ENCODE measurements at places on chromosomes 7 and 10.

DNA sequence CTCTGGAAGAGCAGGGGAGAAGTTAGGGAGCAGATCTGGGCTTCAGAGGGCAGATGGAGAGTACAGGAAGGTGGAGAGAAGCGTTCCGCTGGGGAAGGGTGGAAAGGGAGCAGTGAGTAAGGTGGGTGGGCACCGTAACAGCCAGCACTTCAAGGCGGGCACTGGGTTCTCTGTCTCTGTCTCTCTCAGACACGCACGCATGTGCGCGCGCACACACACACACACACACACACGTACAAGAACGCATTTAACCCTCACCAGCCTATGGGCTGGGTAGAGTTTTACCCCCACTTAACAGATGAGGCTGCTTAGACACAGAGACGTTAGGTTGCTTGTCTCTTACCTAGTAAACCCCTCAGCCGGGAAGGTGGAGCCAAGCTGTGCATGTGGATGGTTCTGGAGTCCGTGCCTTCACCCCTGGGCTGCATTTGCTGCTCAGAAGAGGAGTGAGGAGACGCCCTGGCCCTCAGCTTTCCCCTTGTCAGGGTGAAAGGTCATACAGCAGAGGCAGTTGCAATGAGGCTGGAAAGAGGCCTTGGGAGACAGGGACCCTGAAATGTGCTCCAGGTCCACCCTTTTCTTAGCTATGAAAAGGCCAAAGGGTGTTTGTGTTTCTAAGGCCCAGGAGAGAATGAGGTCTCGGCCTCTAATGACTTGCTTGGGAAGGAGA, 16.0 kb downstream of the ADCYAP1R1 start:
- no peak for DNase-seq

GRCh38 chr7:110780712-110781111, 310.2 kb upstream of the LRRN3 start:
- DNase-seq = no peak

GRCh38 chr10:74994854-74995253, 116.6 kb upstream of the SAMD8 start:
- no peak for DNase-seq

GRCh38 chr7:29369909-29370488, 175.4 kb downstream of the CHN2 start:
- no peak for DNase-seq

GRCh38 chr10:69810675-69811397, 9.1 kb downstream of the COL13A1 start:
- DNase-seq = no peak

DNA sequence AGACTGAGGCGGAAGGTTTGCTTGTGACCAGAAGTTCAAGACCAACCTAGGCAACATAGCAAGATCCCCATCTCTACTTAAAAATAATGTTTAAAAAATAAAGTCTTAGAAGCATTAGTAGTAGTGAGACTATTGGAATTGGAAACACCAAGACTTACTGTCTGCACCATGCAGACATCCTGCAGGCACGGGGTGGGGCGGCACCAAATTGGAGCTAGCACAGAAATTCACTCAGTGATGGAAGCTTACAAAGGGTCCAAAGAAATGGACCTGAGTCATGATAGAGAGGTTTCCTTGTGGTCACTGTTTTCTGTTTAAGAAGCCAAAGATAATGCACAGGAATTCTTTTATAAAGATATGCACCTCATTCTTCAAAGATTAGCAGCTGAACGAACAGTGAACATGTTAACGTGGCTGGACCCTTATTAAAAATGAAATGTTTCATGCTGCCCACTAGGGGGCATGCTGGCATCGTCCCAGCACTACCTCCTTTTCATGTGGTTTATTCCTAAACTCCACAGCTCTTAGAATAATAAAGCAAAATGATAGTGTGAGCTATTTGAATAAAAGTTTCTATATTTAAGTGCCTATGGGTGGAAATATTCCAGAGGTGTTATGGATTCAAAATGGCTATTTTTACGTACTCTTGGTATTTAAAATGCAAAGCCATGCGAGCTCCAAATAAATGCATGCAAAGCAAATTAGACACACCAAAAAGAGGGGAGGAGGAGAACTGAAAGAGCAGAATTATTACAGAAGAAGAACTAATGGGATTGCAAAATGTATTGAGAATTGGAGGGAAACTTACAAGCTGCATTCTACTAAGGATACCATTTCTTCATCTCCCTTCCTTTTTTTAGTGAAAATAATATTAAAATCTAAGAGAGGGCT, 28.6 kb downstream of the PDSS1 start:
- no peak for DNase-seq

DNA sequence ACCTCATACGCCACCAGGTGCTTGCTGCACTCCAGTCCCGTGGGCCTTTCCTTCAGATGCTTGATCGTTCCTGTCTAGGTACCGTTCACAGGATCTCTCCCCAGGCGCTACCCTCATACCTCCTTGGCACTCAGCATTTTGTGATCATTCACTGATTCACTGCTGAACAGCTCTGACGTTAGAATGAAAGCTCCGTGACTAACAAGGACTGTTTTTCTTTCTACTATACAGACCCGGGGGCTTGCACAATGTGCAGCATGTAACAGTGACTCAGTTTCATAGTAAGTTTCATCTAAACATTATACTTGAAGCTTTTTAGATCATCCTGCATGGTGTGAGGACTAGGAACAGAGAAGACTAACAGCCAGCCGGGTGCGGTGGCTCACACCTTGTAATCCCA, 20.6 kb downstream of the KIN start:
- no peak for DNase-seq

- DNase-seq = no peak
Measured at GRCh38 chr10:76176166-76176550, 744.7 kb downstream of the LRMDA start.

DNA sequence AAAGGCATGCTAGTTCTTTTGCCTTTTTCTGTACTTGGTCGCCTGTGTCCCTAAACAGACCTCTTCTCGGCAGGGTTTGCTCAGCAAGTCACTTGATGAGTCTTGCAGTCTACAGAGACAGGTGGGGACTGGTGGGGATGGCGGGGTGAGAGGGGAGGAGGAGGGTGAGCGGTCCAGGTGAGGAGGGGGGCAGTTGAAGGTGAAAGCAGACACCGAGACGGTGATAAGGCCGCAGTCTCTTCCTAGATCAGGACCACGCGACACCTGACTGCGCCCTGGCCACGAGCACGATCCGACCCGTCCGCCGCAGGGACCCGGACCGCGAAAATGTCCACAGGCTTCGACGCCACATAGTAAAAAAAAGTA, 566 bp downstream of the ASNS start:
- peak; percentile 5 for DNase-seq

- DNase-seq = no peak
Measured at GRCh38 chr7:105830405-105831301, 45.7 kb downstream of the ATXN7L1 start.

DNA sequence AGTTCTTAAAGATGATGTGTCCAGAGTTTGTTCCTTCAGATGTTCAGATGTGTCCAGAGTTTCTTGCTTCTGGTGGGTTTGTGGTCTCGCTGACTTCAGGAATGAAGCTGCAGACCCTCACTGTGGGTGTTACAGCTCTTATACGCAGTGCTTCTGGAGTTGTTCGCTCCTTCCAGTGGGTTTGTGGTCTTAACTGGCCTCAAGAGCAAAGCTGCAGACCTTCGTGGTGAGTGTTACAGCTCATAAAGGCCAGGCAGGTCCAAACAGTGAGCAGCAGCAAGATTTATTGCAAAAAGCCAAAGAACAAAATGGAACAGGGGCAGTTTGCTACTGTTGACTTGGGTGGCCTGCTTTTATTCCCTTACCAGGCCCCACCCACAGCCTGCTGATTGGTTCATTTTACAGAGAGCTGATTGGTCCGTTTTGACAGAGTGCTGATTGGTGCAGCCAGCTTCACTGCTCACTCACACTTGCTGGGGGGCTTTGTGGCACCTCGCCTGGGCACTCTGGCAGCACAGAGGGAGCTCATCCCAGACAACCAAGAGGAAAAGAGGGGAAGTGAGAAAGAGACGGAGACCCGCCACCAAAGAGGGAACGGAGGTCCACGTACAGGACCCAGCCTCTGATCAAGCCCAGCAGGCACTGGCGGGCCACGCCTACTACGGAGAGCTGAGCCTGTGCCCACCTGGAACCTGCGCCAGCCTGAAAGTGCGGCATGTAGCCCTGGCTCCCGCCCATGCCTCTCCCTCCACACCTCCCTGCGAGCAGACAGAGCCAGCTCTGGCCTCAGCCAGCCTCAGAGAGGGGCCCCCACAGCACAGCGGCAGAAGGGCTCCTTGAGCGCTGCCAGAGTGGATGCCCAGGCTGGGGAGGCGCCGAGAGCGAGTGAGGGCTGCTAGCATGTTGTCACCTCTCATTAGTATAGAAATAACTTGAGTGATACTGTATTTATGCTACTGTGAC, 55.8 kb upstream of the SEMA3C start:
- DNase-seq = no peak

GRCh38 chr7:151408839-151409666, 785 bp downstream of the WDR86 start:
- peak; percentile 0 for DNase-seq

DNA sequence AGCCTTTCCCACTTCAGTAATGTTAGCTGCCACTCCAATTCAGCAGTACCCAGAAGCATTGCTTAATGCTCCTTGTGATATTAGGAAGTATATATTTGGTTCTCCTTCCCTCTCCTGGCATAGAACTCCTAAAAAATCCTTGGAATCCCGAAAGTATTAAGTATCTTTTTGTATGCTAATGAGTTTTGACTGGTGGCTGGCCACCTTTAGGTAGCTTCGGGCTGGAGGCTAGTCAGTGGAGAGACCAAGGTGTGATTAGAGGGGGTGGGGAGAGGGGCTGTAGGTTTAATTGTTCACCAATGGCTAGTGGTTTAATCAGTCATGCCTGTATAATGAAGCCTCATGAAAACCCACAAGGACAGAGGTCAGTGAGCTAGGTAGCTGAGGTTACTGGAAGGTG, 12.2 kb downstream of the COMTD1 start:
- no peak for DNase-seq

GRCh38 chr7:128838109-128838779, 8.0 kb downstream of the FLNC start:
- no peak for DNase-seq

GRCh38 chr7:140771826-140772225, 75.3 kb downstream of the NDUFB2 start:
- no peak for DNase-seq

GRCh38 chr7:16646472-16647072, 591 bp downstream of the BZW2 start:
- no peak for DNase-seq

DNA sequence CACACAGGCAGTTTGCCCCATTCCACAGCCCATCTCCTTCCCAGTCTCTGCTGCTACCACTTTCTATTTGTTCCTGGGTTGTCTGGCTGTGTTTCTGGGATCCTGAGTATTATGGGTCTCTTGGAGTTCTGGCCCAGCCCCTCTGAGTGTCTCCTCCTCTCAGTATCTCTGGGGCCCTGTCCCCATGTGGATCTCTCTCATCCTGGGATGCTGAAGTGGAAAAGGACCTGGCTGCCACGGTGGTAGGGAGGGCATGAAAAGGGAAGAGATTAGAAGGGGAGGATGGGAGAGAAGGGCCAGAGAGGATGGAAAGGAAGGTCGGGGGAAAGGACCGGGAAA, 54.5 kb upstream of the LBX1 start:
- no peak for DNase-seq

Data from GM12864 (cell line).